Effector memory CD8-positive, alpha-beta T cell (primary cell): ENCODE measurements at places on chromosomes 6 and 20.

DNA sequence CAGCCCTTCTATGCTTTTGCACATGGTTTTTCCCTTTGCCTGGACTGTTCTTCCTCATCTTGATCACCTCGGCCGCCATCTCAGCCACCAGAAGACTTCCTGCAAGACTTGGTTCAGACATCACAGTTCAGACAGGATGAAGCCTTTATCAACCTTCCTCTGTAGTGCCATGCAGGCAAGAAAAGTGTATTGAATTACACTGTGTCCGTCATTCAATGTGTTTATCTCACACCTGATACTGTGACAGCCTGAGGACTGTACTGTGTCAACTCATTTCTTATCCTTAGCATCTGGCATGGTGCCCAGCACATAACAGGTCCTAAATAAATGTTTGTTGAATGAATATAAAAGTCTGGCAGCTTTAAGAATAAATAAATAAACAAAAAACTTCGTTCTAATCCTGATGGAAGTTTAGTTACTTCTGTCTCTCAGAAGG lies 133.3 kb upstream of the MAN1A1 start:
- DNase-seq, result no peak

GRCh38 chr6:46269447-46270229 lies 98.9 kb upstream of the ENPP5 start:
- no peak for DNase-seq

- no peak for DNase-seq
Observed at GRCh38 chr20:4256874-4257273, 241.5 kb upstream of the RNF24 start.

- DNase-seq, result no peak
Observed at GRCh38 chr6:7730784-7731227, 4.9 kb downstream of the BMP6 start.

DNA sequence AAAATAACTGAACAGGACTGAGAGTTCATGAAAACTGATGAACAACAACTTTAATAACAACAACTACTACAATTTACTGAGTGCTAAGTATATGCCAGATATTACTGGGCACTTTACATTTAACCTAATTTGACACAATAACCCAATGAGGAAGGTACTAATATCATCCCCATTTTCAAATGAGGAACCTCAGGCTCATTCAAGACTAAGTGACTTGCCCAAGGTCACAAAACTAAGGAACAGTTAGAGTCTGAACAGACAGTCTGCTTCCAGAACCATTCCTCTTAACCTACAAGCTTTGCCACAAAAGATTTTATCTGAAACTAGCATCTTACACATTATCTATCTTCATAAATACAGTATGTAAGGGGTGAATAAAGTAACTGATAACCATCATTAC lies 10.6 kb upstream of the NDRG3 start:
- DNase-seq, result no peak

GRCh38 chr6:137258170-137258569 lies 39.0 kb upstream of the IFNGR1 start:
- DNase-seq, result peak; percentile 39

- no peak for DNase-seq
Observed at GRCh38 chr6:150857062-150857944, 8.2 kb upstream of the MTHFD1L start.
